ENCODE measurements at places on chromosomes 16 and 17. TPM values are rescaled to one million over a fixed set of nuclear protein-coding genes. Genes with fewer than 3 reads are reported as not detected.

GRCh38 chr16:14529010-14529669 is 100.9 kb downstream of the PARN start:
- DNase-seq, result peak; percentile 55

GRCh38 chr16:68286153-68287074 is 22.1 kb downstream of the SLC7A6 start:
- no peak for DNase-seq

DNA sequence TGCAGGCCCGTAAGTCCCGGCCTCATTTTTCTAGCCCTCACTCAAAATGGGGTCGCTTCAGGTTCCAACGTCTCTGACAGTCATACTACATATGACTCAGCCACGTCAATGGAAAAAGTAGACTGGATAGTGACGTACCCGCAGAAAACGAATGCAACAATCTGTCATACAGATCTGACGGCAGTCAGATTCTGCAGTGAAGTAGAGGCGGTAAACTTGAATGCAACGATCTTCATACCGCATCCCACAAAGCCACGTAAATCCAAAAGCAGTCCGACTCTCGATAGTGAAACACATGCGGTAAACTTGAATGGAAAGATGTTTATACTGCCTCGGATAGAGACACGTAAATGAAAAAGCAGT is 38.4 kb upstream of the ARL4D start:
- DNase-seq, result no peak

DNA sequence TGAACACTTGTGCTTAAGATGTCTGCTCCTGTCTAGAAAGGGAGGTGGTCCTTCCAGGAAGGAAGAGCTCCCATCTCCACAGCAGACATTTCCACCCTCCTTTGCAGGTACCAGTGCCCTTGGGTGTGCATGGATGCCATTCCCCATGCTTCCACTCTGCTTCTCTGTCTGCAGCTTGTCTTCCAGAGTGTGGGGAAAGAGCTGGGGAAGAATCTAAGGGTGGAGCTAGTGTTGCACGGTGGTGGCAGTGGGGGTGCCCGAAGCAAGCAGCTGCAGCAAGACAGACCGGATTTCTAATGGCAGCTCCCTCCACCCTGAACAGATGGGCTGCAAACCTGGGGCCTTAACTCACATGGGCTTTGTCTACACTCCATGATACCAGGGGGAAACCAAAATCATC is 22.6 kb upstream of the HOXB13 start:
- DNase-seq, result no peak

- DNase-seq, result peak; percentile 81
Measured at GRCh38 chr16:30186782-30187555, 3.6 kb downstream of the CORO1A start.

- peak; percentile 36 for DNase-seq
Measured at GRCh38 chr17:42387661-42388380, 421 bp downstream of the STAT3 start.

DNA sequence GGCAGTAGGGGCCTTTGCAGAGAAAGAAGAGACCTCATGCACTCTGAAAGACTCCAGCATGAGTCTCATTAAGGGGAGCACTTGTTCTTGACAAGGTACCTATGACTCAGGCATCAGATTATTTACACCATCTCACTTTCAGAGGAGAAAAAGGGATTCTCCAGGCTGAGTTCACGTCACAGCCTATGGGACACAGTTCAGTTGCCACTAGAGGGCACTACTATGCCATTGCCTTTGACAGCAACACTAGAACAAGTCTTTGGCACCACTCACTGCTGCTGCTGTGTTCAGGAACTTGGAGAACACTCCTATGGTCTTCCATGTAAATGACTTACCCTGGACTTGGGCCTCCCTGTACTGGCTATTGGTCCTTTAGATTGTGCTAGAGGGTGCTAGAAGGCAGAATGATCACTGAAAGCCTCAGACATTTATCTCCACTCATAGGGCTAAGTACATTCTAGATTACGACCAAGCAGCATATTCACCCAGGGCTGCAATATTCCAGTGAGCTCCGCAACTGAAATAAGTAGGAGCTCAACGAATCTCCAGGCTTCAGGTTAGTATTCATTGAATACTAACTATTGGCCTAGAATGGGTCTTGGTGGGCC is 225.1 kb upstream of the CA10 start:
- peak; percentile 39 for DNase-seq

DNA sequence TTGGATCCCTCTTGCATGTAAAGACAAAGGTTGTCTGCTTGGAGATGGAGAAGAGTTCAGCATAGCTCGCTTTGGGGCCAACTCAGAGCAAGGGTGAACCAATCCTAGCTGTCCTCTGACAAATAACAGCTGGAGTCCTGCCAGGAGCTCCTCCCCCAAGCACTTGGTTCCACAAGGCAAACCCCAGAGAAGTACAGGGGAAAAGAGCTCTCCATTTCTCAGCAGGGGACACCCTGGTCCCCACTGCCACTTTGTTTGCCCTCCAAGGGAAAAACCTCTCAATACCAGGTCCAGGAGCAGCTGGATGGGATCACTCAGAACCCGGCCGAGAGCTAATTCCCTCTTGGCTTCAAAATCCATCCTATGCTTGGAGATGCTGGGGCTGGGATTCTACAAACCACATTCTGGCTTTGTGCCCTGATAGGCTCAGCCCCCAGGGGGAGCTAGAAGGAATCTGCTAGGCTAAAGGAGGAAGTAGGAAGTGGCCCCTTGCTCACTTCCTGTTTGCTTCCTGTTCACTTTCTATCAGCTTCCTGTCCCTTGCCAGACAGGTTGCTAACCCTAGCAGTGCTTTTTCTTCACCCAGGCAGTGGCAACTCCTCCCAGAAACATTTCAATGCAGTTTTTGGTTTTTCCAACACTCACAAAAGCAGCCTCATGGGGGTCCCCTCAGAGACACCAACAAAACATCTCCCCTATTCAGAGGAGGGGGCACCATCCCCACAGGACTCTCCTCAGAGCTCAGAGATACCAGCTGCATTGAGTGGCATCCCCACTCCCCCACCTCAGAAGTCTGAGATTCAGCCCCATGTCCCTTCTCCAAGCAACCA is 30.7 kb downstream of the CDRT4 start:
- DNase-seq, result peak; percentile 75

DNA sequence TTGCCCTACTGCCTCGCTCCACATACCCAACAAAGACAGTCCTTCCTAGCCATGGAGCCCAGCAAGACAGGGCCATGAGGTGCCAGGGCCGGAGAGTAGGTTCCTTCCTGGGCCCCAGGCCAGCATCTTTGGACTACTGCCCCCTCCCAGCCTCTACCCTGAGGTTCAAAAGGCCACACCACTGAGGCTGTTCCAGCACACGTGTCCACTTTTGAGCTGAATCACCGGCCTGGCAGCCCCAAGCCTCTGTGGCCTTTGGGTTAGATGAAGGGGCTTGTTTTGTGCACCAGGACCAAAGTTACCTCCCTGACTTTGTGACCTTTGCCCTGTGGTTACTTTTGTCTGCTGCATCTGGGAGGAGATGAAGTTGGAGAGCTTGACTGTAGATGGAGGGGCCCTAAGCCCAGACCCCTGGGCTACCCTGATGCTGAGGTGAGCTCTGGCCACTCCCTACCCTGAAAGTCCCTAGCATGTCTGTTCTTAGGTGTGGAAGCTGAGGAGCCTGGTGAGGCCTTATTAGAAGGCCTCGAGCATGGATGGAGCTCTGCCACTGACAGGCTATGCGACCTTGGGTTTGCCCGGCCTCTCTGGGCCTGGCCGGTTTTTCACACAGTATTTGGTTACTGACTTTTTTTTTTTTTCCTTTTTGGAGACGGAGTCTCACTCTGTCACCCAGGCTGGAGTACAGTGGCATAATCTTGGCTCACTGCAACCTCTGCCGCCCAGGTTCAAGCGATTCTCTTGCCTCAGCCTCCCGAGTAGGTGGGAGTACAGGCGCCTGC is 12.0 kb downstream of the SEZ6 start:
- no peak for DNase-seq

Gene CDK3
- polyA plus RNA-seq, result 2.4 TPM

Gene CACNG3
- not detected for polyA plus RNA-seq

Gene LRRC37A3
- 1.0 TPM for polyA plus RNA-seq

Gene DRC3
- 3.0 TPM for polyA plus RNA-seq

Gene TANC2
- 1.4 TPM for polyA plus RNA-seq

All from heart right ventricle (tissue), 16 donors.